Left cardiac atrium (tissue), 4 donors: ENCODE measurements at places on chromosomes 5 and 9. TPM values are rescaled to one million over a fixed set of nuclear protein-coding genes. Genes with fewer than 3 reads are reported as not detected.
A peak's percentile ranks its signal among the peaks of the same experiment; 100 is the strongest.

Gene TRPM3
- total RNA-seq: 0.71 TPM

DNA sequence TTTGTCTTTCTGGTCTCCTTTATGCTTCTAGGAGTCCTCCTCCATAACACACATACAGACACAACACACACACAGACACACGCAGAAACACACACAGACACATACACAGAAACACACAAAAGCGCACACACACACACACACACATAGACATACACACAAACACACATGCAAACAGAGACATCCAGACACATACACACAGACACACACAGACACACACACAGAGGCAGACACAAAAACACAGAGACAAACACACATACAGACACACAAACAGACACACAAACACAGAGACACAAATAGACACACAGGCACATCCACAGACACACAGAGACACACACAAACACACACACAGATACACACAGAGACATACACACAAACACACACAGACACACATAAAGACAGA, 220.2 kb downstream of the IRX2 start:
- DNase-seq: no peak

- DNase-seq: peak; percentile 61
Measured at GRCh38 chr9:16871336-16872151, 1.1 kb upstream of the BNC2 start.

GRCh38 chr9:2966565-2967300, 122.8 kb upstream of the PUM3 start:
- DNase-seq: no peak

Gene ZNF483
- 6.0 TPM for total RNA-seq

DNA sequence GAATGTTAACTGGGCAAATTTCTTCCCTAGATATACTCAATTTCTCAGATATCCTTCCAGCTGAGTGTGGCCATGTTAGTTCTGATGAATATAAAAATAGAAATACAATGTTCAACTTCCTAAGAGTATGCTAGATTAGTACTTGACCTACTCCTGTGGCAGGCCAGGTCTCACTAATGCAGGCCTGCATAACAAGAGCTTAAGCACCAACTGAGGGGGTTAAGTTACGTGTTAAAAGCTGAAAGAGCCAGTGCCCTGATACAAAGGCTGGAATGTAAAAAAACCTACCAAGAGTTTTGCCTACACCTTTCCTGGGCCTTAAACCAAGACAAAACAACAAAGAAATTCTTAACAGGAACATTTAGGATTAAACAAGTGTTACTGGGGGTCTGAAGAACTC, 102.8 kb downstream of the MRPS30 start:
- DNase-seq: no peak

- no peak for DNase-seq
Measured at GRCh38 chr5:176810081-176810597, at the start of gene UNC5A. TSS of gene UNC5A (plus strand) at chr5:176810559. CDS start at chr5:176810751, 192 bp downstream.

DNA sequence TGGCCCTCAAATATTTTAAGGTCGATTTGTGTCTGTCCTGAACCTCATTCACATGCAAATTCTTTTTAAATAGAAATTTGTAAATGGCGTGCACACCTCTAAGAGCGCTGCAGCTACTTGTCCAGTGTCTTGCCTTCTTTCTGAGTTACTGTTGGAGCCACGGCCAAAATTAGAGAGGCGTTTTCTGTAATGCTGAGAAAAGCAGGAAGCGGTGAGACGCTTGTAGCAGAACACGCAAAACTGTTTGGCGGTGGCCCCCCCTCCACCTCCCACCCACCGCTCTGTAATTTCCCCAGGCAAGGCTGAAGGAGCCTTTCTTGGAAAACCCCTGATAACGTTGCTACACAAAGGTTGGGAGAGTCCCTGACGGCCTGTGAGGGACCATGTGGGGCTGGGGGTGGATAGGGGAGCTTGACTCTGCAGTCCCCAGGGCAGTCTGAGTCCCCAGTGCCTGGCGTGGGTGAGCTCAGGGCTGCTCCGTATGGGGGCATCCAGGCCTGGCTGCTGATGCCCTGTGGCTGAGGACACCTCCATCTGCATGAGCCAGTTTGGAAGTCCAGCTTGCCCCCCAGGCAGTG, 96.5 kb downstream of the GADD45G start:
- DNase-seq: no peak

- no peak for DNase-seq
Measured at GRCh38 chr5:134543820-134544614, 18.5 kb downstream of the JADE2 start.

Gene NR2F1
- 17.9 TPM for total RNA-seq

Gene SLC25A2
- not detected for total RNA-seq

Gene EPB41L4B
- total RNA-seq: 21.6 TPM

DNA sequence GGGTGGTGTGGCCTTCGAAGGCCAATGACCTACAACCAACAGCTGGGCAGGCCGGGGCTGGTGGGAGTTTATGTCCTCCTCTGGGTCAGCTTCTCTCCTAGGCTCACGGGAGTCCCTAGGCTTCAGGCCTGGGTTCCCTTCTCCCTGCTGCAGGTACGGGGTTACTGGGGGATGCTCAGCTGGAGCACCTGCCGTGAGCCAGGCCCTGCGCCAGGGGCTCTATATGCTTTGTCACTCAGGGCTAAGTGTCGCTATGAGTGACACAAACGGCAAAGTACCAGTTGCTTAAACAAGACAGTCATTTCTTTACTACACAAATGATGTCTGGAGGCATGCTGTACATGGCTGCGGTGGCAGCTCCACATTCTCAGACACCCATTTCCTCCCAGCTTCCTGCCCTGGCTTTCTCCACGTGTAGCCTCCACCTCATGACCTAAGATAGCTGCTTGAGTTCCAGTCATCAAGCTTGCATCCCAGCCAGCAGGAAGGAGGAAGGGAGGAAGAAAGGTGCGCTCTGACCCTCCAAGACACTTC, 22.5 kb upstream of the NINJ1 start:
- no peak for DNase-seq

Gene IFNK
- not detected for total RNA-seq

DNA sequence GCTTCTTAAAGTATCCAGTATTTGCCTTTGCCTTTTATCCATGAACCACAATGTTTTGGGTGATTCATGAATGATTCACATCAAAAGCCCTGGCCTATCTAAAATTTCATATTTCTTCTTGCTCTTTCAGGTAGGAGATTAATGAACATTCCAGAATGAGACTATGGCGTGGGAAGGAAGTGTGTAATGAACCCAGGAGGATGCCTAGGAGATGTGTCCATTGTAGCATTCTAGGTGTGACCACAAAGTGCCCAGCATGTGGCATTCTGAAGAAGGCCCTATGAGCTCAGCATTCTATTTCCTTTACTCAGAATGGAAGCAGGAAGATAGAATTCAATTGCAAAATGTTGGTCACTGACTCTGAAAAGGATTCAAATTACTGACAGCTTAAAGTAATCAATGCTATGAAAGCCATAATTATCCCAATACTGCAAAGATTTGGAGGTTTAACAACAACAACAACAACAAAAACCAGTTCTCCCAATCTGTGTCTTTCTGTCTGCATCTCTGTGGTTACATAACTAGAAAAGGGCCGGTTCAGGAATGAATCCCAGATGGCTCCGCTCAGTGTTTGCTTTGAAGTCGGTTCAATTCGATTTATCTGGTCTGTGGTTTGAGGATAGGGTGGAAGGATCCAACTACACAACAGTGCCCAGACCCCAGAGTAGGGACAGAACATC, 126.7 kb downstream of the FOXD1 start:
- no peak for DNase-seq

Gene S100Z
- total RNA-seq: not detected

Gene ZCCHC7
- 13.6 TPM for total RNA-seq

DNA sequence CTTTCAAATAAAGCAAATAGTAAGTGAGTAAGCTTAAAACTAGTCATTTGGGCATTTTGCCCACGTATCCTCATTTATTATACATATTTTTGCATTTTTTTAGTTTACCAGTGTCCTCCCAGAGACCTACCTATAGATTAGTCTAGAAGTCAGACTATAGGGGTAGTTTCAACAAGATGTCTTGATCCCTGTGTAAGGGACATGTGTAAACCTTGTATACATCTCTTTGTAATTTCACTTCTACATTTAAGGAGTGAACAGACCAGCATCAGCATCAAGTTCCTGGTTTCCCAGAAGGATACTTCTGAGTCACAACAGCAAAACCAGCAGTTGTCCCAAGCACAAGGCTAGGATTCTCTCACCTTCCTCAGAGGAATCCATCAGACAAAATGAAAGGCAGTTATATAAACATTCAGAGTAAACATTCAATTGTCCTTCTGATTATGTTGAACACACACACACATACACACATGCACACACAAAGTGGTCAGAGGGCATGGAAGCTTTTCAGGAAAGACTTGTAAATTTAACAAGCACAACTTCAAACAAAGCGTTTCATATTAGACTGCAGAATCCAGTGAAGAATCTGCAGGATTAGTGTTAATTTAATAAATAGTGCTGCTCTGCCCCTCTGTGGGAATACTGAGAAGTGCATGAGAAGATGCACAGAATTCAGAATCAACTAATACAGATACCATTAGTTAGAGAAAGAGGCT, 55.4 kb downstream of the HINT1 start:
- DNase-seq: no peak

DNA sequence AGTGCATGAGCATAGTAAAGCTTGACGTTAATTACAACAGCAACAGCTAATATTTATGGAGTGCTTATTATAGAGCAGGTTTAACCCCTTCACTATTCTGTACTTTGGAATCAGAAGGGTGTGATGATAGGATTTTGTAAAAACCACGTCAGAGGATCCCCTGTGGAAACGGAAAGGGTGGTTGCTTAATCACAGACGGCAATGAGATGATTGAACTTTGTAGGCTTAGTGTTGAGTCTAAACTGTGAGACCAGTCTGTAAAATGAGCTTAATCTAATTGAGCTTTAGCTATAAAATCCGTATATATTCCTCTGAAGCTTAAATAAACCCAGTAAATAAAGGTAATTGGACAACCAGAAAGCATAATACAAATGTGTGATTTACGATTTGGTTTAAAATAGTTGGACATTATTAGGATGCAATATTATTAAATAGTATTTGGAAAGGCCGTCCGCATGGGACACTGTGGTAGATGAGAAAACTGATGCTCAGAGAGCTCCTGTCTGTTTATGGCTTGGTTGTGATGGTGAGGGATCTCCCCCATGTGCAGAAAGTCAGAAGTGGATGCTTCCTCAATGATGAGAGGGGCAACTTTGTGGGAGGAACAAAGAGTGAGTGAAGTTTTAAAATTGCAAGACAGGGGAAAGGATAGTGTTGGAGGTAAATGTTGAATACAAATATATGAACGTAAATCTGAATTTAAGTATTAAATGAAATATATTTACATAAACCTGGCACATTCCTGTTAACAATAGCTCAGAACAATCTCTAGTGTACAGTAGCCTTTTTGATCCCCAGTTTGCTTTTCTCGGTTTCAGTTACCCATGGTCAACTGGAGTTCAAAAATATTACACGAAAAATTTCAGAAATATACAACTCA, 23.4 kb upstream of the SCGB3A2 start:
- no peak for DNase-seq

DNA sequence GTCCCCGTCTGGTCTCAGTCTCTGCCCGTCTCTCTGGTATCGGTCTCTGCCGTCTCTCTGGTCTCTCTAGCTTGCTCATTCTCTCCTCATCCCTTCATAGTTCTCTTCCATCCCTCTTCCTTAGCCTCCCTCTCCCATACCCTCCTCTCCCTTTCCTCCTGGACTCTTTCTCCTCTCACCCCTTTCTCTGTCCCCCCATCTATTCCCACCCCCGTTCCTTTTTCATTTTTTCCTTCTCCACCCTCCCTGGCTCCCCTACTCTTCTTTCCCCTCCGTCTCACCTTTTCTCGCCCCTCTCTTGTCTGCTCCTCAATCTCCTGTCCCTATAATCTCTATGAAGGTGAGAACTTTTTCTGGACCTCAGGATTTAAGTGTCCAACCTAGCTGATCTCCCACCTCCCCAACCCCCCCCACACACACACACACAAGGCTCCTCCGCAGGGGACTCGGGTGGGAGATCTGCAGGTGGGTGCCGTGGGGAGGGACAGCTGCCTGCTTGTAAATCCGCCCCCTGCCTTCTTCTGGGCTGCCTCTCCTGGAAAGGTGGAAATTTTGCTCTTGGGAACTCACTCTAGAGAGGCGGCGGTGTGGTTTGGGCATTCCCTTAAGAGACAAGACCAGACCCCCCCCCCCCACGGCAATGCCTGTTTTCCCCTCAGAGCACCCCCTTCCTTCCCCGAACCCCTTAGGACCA, 953 bp downstream of the UBE2QL1 start:
- no peak for DNase-seq

Gene PCDHB15
- total RNA-seq: 4.5 TPM

Gene FCHO2
- 19.2 TPM for total RNA-seq

DNA sequence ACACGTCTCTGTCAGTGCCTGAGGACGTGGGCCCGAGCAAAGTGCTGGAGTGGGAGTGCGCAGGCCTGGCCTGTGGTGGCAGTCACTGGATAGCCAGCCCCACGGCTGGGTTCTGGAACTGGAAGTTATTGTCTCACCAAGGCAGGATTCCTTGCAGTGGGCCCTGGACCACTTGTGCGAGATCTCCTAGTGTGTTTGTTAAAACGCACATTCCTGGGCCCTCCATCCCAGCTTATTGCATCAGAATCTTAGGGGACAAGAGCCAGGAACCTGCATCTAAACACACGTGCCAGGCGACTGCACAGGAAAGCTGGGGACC, 26.9 kb downstream of the PTPA start:
- DNase-seq: no peak

GRCh38 chr5:79759436-79759835, 69.8 kb downstream of the CMYA5 start:
- DNase-seq: no peak

GRCh38 chr9:72444435-72444834, 77.0 kb upstream of the TMC1 start:
- DNase-seq: no peak
